ENCODE measurements at places on chromosomes 1 and 21.

GRCh38 chr1:2801535-2802291 is at the start of gene TTC34:
TSS of gene TTC34 (minus strand) at chr1:2801693. CDS start at chr1:2800827, 866 bp downstream.
- no peak for DNase-seq

GRCh38 chr1:156122519-156123355 is 8.2 kb downstream of the LMNA start:
- peak; percentile 41 for DNase-seq

GRCh38 chr1:245245021-245245667 is 90.4 kb downstream of the KIF26B start:
- peak; percentile 69 for DNase-seq

DNA sequence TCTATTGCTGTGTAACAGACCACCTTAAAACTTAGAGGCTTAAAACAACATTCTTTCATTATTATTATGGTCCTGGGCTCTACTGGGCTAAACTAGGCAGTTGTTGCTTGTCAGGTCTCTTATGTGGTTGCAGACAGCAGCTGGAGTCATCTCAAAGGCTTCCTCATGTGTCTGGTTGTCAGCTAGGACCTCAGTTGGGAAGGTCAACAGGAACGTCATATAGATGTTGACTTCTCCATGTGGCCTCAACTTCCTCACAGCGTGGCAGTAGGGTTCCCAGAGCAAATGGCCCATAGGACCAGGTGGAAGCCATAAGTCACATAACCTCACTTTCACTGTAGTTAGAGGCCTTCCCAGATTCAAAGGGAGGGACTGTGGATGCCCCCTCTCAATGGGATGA is 15.4 kb upstream of the MEF2D start:
- no peak for DNase-seq

- no peak for DNase-seq
Measured at GRCh38 chr1:43878854-43879253, 54.7 kb upstream of the ARTN start.

- DNase-seq = no peak
Measured at GRCh38 chr1:85991261-85991660, 165.3 kb downstream of the COL24A1 start.

DNA sequence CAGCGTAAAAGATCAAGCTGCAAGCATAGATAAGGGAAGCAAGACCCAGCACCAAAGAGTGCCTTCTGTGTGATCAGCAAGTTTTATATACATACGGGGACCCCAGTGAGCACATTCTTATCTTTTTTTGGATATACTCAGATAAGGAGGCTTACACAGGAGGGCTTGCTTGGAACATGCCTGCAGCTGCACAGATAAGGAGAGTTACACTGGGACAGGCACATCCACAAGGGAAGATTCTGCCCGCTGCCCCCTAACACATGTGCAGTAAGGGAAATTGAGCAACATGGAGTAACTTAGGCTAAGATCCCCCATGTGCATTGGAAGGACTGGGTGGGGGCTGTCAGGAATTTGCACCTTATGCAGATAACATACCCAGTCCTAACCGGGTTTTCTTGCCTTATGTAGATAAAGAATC is 1334.8 kb downstream of the MRPL39 start:
- DNase-seq = no peak

GRCh38 chr1:27489501-27489972 is 430 bp downstream of the WASF2 start:
- DNase-seq = no peak

- no peak for DNase-seq
Measured at GRCh38 chr1:26706315-26706714, 10.5 kb downstream of the ARID1A start.

DNA sequence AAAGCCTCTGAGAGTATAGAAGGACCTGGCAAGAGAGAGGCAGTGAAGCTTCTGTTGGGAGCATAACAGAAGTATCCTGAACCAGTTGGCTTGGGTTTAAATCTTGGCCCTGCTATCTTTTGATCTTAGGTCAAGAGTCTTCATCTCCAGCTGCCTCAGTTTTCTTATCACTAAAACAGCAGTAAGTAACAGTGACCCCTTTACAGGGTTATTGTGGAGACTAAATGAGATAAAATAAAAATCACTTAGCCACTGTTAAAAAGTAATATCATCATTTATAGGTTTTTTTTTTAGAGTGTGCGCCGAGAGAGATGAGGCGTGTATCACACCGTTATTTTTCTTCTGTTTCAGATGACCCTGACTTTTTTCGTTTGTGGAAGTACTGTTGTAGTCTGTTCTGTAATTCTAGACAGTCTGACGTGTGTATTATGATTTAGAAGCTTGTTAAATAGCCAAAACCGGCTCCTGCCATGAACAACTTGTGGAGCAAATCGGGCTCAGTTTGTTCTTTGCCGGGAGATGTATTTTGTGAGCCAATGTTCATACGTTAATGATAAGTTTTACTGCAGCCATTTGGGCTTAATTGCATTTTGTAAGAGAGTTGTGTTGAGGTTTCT is 1.1 kb downstream of the THRAP3 start:
- DNase-seq = no peak

GRCh38 chr21:42644223-42645208 is 8.9 kb upstream of the PDE9A start:
- DNase-seq = no peak

DNA sequence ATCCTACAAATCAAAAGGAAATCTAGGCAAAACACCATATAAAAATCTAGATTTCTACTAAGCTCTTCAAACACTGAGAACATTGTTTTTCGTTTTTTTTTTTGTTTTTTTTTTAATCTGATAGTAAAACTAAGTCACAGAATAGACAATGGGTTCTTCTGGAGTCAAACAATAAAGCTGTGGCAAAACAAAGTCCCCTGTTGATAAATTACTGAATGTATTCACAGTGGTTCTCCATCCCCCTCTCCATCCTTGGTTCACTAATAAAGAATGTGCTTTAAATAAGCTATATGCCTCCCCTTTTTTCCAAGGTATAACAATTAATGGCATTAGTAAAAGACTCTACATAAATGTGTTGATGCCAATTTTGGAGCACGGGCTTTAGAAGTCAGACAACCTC is 16.7 kb upstream of the ATP1B1 start:
- DNase-seq = no peak

- DNase-seq = no peak
Measured at GRCh38 chr1:14976256-14976655, 177.3 kb upstream of the TMEM51 start.

Data from NCI-H1417 (cell line).